D341Med (cell line): ENCODE measurements at places on chromosomes 3 and 15.

- no peak for DNase-seq
These were observed 215.7 kb upstream of the WNT5A start for GRCh38 chr3:55702822-55703221.

- no peak for DNase-seq
These were observed 84.6 kb upstream of the DPH6 start for GRCh38 chr15:35630532-35630931.

DNA sequence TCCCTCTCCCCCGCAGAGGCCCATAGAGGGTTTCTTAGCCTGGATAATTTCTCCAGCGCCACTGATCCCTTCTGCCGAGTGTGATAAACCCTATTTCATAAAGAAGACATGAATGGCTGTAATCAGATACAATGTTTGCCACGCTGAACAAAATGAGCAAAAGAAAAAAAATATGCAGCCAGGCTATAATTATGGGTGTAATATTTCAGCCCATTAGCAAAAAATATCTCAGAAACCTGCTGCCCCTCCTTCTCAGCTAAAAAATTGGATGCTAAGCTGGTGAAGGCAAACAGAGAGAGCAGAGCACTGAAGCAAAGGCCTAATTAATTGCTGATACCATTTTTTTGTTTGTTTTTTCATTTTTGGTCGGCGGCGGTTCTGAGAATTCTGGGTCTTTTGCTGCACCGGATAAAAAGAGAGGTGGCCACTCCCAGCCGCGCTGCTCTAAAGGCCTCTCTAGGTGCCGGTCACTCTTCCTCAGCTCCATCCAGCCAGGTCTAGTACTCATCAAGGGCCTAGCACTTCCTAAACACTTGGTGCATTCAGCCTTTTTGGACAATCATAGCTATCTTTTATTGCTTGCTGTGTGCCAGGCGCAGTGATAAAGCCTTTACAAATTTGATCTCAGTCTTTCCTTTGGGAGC is 128.7 kb upstream of the TLE3 start:
- no peak for DNase-seq

DNA sequence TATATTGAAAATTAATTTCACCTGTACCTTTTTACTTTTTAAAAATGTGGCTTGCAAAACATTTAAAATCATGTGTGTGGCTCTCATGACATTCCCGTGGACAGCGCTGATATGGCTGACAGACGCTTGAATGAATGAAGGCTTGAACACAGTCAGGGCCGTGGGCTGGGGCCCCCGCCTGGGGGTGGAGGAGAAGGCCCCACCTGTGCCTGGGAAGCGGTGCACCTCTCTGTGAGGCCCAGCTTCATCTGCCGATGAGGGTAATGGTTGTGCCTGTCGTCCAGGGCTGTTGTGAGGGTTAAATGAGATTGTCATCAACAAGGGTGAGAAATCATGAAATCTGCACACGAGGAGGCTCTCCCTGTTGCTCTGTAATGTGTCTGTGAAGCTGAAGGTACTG is 85.9 kb upstream of the PRR23E start:
- DNase-seq, result no peak

DNA sequence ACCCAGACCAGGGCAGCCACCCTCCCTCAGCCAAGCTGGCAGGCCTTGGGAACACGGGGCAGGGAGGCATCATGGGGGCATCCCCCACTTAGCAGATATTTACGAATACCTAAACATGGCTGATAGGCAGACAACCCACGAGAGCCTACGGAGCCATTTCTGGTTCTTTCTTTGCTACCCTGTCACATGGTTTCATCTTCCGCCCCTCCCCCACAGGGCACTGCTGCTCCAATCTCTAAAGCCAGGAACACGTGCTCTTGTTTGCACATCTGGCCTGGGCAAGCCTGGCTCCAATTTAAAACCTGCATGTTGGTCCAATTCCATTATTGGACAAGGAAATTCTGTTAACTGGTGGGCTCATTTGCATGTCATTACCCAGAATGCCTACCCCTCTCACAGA is 447.4 kb upstream of the NR2F2 start:
- DNase-seq, result no peak

DNA sequence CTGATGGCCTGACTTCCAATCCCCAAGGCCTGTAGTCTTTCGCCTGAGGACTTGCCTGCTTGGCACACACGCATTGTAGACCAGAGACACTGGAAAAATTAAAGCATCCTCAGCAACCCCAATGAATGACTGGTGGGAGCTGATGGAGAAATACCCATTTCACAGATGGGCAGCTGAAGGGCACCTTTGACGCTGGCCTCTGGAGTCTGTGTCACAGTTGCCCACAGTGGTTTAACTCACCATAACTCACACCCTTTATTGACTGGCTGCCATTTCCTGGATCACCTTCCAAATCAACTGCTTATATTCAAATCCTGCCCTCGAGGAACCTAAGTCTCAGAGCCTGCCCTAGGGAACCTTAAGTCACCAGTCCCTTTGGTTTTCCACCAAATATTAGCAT is 183.1 kb downstream of the SHQ1 start:
- DNase-seq, result no peak

DNA sequence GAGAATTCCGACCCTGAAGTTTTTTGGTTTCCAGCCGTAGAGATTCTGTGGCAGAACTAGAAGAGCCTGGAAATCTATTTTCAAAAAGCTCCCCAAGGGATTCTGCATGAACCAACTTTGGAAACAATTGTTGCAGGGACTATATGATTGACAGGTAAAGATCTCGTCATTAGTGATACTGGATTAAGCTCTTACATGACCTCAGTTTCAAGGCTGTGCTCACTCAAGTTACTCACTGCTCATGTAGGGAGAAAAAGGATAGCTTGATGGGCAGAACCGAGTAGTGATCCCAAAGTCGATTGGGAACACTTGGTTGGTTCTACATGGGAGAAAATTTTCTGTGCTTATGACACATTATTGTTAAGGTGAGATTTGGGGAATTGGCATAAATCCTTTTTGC is 142.3 kb upstream of the RASGRP1 start:
- no peak for DNase-seq
